ENCODE measurements at places on chromosomes 4 and X.

DNA sequence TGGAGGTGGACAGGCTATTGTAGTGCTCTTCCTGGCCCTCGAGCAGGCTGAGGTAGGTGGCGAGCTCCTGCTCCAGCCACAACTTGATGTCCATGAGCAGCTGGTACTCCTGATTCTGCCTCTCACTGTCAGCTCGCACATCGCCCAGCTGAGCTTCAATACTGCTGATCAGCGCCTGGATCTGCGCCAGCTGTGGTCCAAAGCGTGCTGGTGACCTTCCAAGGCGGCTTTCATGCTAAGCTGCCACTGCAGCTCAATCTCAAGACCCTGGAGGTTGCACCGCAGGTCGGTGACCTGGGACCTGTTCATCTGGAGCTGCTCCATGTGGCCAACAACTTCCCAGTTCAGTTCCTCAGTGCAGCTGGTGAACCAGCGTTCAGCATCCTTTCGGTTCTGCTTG is 31.2 kb downstream of the LRIT3 start:
- no peak for DNase-seq

DNA sequence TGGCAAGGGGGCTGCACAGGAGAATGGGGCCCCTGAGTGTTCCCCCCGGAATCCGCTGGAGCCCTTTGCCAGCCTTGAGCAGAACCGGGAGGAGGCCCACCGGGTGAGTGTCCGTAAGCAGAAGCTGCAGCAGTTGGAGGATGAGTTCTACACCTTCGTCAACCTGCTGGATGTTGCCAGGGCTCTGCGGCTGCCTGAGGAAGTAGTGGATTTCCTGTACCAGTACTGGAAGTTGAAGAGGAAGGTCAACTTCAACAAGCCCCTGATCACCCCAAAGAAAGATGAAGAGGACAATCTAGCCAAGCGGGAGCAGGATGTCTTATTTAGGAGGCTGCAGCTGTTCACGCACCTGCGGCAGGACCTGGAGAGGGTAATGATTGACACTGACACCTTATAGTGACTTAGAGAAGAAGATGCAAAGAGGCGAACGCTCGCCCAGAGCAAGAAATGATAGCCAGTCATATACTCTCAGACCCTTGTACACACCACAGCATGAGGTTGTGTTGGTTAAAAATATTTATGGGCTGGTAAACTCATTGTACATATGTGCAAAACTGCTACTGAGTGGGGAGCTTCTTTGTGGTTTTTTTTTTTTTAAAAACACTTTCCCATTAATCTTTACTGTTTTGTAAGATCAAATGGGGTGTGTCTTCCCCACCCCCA is 52.5 kb downstream of the JADE1 start:
- DNase-seq: no peak

GRCh38 chrX:98379134-98379533 is 1495.4 kb downstream of the RPA4 start:
- DNase-seq: no peak

DNA sequence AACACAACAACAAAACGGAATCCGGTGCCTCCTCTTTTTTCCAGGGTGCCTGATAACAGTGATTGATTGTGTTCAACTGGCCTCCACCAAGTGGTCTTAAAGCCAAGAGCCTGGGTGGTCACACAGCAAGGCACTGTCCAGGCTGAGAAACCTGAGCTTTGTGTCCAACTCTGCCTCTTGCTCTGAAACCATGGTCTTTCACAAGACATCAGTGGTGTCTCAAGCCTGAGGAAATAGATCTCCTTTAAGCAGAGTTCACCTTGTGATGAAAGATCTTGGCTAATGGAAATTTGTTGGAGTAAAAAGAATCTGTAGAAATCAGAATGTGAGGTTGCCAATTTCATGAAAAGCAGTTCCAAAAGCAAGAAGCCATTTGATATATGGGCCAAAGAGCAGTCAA is 47.3 kb upstream of the ACSL1 start:
- no peak for DNase-seq

GRCh38 chr4:95129821-95130311 is 372.1 kb downstream of the BMPR1B start:
- peak; percentile 100 for DNase-seq

DNA sequence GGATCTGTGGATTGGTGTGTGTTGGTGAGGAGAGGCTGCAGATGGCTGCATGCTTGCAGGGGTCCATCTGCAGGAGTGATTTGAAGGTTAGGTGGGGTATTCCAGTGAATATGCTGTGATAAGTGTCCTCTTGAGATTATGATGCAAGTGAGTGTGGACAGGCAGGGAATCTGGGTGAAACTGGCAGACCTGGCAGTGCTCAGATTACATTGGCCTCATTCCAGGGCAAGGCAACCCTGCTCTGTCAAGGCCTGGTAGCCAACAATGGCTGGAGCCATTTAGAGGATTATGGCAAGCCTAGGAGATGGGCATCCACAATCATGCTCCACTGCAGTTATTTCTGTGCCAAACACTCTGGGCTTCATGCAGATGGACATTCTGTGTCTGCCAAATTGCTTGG is 113.9 kb downstream of the RTL3 start:
- no peak for DNase-seq

- DNase-seq: no peak
Measured at GRCh38 chr4:149017002-149017734, 575.0 kb upstream of the NR3C2 start.

GRCh38 chr4:183936047-183936446 is 30.9 kb downstream of the STOX2 start:
- DNase-seq: no peak

DNA sequence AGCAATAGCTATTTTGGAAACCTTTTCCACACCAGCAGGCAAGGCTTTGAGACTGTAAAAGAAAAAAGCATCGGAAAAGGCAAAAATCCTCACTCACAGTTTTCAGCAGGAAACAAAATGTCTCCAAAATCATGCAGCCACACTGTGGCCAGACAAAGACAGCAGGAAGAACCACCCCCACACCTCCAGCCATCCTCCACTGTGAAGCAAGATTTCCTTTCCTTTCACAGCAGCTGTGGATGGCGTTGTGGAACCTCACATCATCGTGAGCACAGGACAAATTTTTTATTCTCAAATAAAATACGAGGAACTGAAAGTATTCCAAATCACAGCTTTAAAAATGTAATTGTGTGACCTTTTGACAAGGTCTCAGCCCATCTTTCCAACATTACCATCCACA is 351.7 kb upstream of the NOCT start:
- DNase-seq: no peak

GRCh38 chr4:110629214-110629754 is 6.4 kb upstream of the PITX2 start:
- DNase-seq: no peak

GRCh38 chr4:139988863-139989765 is 164.9 kb downstream of the MAML3 start:
- DNase-seq: peak; percentile 95

DNA sequence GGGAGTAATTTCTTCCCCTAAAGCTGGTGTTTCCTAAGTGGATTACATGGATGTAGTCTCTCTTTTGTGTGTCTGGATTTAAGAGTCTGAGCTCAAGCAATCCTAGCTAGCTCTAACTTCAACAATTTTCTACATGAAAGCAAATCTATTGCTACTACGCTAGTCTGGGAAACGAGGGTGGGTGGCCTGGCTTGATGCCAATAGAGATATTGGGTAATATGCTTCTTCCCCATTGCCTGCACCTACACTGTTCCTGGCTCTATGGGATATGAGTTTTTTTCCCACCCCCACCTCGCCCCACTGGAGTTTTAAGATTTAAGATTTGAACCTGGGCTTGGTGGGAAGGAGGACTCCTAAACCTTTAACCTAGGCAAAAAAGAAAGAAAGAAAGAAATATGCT is 158.8 kb downstream of the RBM46 start:
- DNase-seq: no peak

- no peak for DNase-seq
Measured at GRCh38 chr4:129972257-129972656, 876.3 kb downstream of the C4orf33 start.

GRCh38 chr4:40948014-40948413 is 198.3 kb downstream of the NSUN7 start:
- no peak for DNase-seq

DNA sequence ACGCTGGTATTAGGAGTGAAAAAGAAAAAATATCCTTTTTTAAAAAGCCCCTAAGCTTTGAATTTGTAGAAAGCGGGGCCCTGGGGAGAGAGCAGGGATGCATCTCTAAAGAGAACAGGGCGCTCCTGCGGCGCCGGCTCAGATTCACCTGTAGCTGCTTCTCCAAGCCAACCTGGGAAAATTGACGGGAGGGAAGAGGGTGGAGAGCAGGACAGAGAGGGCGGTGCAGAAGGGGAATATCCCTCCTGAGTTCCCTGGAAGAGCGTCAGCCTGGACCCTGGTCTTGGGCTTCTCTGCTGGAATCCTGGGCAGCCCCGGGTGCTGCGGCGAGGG is 776 bp upstream of the SOWAHD start:
- DNase-seq: no peak

- DNase-seq: peak; percentile 93
Measured at GRCh38 chr4:1323635-1324442, 23.2 kb upstream of the UVSSA start.

GRCh38 chrX:154411981-154412340 is 622 bp downstream of the TAFAZZIN start:
- DNase-seq: peak; percentile 35

GRCh38 chr4:38040619-38041018 is 80.4 kb downstream of the PTTG2 start:
- DNase-seq: no peak

DNA sequence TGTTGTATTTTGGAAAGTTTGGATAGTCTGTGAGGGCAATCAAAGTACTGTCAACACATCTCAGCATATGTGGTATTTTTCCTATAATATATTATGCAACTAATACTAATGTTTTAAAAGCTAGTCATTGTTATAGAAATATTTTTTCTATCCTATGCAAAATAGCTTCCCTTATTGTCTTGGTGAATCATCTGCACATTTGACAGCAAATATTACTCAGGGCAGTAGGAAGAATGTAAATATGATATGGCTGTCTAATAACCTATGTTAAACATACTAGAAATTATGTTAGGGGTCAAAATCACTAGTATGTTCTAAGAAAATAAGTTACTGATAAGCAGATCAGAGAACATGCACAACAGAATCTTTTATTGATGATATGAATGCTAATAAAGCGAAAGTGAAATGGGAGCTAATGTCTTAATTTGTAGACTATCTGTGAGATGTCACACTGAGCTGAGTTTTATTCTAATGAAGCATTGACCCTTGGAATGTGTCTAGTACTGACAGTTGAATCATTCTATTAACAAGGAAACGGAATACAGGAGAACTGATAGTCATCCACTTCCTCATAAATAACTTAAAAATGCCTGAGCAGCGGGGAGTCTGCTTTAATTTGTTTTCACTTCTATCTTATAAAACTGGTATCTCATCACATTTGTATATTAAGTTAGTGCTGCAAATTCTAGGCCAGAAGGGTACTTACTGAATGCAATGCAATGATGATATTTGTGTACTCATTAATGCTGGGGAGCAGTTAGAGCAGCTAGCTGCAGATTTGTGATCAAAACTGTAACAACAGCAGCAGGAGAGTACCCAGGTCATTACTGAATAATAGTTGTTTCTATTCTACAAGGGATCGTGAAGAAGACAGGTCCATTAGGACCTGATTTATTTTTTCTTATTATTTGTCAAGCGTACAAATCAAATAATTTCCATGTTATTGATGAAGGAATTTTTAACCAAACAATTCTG is 440.3 kb upstream of the AADAT start:
- DNase-seq: peak; percentile 74

GRCh38 chr4:3013839-3014350 is 50.5 kb downstream of the GRK4 start:
- DNase-seq: no peak

- no peak for DNase-seq
Measured at GRCh38 chrX:12971282-12972003, 3.5 kb upstream of the TMSB4X start.

GRCh38 chr4:173264684-173265185 is 69.4 kb downstream of the HMGB2 start:
- peak; percentile 28 for DNase-seq

Data from fibroblast of skin of back (primary cell).